ENCODE measurements at places on chromosomes 2 and 18.

DNA sequence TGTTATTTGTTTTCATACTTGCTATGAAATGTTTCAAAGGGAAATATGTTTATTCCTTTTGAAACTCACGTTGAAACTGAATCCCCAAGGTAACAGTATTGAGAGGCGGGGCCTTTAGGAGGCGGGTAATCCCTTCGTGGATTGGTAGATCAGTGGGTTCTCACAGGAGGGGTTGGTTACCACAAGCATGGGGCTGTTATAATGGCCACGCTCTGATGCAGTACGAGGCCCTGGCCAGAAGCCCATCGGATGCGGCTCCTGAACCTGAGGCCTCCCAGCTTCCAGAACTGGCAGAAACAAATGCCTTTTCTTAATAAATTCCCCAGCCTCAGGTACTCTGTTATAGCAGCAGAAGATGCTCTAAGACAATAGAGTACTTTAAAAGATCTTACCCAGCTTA lies 135.7 kb downstream of the ASB1 start:
- DNase-seq: no peak

DNA sequence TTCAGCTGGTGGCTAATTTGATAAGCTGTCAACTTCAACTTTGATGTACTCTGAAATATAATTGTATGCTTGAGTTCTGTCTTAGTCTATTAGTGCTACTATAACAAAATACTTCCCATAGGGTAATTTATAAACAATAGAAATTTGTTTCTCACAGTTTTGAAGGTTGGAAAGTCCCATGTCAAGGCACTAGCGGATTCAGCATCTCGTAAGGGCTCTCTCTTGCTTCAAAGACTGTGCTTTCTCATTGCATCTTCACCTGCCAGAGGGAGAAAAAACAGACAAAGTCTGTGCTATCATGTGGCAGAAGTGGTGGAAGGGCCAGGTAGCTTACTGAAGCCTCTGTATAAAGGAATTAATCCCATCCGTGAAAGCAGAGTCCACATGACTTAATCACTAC lies 409.2 kb downstream of the CDH7 start:
- DNase-seq: no peak

DNA sequence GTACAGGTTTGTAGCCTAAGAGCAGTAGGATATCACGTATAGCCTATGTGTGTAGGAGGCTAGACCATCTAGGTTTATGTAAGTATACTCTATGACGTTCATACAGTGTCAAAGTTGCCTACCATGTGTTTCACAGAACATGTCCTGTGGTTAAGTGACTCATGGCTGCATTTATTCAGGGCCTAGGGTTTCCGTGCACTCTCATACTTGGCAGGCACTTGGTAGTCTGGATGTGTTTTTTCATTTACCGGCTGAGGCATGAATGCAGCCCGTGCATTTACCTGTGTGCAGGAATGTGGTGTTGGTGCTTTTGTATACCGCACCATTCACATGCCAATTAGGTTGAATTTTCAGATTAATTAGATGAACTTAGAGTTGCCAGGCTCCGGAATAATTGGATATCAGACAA lies 43.4 kb downstream of the MYL12B start:
- no peak for DNase-seq

- no peak for DNase-seq
Measured at GRCh38 chr2:219995991-219996765, 368.7 kb downstream of the SLC4A3 start.

GRCh38 chr2:1374287-1374686 lies 39.0 kb upstream of the TPO start:
- no peak for DNase-seq

DNA sequence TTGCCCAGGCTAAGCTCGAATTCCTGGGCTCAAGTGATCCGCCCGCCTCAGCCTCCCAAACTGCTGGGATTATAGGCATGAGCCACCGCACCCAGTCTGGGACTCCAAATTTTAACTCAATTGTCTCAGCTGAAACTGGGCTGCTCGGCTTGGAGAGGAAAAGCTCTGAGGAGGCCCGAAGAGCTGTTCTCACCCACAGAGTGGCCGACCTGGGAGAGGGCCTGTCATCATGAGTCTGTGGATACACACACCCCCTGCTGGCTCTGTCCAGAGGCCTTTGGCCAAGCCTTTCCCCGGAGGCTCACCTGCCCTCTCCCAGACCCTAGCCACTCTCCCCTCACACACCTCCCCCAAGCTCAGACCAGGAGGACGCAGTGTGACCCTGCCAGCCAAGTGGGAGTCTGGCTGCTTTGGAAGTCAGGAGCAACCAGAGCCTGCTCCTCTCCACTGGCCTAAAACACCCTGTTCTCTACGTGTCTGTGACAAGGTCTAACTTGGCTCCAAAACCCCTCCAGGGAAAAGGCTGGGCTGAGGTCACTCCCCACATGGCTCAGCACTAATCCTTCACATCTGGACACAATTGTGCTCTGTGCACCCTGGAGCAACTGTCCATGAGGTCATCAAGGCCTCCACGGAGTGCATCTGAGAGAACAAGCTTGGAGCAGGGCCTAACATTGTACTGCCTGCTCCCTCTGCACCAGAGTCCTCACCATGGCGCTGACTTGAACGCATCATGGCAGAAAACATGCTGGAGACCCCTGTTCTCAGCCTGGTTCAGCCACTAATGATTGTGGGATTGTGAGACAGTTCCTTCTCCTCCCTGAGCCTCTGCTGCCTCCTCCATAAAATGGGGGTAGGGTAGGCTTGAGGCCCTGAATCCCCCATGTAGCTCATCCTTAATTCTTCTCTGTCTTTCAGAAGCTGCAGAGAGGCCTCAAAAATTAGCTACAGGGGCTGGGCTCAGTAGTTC lies 49.9 kb upstream of the RAB6C start:
- no peak for DNase-seq

GRCh38 chr2:207849443-207849842 lies 79.7 kb upstream of the FZD5 start:
- DNase-seq: no peak
